ENCODE measurements at places on chromosomes 11 and 22.

DNA sequence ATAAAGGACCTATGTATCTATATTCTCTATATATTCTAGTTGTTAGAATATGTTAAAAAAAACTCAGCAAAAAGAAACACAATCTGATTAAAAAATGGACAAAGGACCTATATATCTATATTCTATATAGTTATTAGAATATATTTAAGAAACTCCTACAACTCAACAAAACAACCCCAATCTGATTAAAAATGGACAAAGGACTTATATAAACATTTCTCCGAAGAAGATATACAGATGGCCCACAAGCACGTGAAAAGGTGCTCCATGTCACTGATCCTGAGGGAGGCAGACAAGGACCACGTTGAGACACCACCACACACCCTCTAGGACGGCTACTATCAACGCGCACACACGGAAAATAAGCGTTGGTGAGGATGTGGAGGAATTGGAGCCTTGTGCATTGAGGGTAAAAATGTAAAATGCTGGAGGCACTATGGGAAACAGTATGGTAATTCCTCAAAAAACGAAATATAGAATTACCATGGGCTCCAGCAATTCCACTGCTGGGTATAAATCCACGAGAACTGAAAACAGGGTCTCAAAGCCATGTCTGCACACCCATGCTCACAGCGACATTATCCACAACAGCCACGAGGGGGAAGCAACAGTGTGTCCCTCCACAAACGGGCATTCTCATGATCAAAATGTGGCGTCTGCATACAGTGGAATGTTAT is 22.7 kb downstream of the YPEL1 start:
- DNase-seq = peak; percentile 57

DNA sequence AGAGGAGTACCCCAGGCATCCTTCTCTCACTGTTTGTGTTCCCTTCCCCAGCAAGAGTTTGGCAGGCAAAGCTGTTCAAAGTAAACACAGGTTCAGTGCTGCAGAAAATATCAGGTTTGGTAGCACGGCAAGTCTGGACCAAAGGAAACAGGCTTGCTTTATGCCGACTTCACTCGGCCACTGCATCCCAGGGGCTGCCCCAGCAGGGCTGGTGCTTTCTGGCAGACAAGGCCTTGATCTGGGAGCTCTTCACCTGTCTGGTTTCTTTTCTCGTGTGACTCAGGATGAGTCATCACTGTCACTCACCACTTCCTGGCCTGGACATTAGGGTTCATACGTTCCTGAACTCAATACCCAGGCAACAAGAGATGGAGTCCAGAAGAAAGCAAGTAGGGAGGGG is 52.6 kb upstream of the NAV2 start:
- DNase-seq = no peak

GRCh38 chr11:114308689-114309089 is 12.5 kb downstream of the NNMT start:
- DNase-seq = no peak

DNA sequence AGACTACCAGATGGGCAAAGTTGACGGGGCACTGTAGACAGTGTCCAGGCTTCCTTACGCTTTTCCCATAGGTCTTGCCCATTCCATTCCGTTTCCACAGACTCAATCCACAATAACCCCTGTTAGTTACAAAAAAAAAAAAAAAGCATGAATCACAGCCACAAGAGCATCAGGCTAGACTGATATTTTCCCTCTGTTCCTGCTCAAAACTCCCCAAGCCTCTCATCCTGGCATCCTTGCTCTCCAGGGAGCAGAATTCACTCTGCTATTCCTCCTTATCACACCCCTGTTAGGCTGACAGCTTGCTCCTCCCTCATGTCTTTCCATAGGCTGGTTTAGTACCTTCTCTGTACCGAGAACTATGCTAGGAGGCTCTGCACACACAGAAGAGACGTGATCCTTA is 42.2 kb downstream of the TMEM123 start:
- DNase-seq = no peak

DNA sequence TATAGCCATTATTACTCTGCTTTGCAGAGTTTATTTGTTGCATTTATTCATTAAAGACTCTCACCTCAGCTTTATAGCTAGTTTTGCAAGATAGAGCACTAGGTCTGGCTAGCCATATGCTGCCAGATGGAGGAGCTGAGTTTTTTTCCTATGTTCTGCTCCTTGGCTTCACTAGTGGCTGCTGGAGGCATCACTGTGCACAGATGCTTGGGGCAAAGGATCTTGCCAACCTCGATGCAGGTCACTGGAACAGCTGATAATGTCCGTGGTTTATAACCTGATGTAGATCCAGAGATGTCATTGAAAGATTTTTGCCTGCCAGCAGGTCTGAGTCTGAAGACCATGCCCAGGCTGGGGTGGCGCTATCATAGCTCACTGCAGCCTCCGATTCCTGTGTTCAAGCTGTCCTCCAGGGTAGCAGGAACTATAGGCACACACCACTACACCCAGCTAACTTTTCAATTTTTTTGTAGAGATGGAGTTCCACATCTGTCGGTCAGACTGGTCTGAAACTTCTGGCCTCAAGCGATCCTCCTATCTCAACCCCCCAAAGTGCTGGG is 63.2 kb downstream of the PACS1 start:
- no peak for DNase-seq

DNA sequence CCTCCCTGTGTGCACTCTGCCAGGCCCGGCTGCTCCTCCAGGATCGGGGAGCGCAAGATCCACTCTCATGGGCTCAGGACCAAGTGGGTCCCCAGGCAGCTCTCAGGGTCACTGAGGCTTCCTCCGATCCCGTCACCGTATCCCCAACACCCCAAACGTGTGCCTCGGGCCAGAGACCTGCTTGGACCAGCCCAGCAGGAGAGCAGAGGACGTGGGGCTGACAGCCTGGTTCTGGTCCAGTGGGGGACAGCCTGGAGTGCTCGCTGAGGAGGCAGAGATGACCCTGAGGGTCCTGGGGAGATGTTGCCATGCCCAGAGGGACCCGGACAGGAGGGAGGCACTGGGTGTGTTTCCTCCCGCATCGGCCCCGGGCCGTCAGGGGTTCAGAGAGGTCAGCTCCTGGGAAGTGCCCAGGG is 1402.6 kb downstream of the BRD1 start:
- DNase-seq = no peak

DNA sequence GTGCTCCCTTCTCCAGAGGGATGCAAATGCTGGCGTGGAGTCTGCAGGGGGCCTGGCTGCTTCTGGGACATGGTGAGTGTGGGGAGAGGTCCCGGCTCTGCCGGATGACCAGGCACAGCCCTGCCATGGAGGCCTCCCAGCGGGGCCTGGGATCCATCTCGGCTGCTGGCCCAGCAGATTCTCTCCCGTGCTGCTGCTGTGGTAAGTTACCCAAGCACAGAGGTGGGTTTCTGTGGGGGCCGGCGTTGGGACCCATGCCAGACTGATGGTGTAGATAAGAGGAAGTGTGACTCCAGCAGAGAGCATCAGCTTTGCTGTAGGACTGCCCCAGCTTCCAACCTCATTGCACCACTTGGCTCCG is 147.5 kb upstream of the B3GAT1 start:
- DNase-seq = no peak
